Mammary epithelial cell (primary cell): ENCODE measurements at places on chromosomes 7 and 10.

DNA sequence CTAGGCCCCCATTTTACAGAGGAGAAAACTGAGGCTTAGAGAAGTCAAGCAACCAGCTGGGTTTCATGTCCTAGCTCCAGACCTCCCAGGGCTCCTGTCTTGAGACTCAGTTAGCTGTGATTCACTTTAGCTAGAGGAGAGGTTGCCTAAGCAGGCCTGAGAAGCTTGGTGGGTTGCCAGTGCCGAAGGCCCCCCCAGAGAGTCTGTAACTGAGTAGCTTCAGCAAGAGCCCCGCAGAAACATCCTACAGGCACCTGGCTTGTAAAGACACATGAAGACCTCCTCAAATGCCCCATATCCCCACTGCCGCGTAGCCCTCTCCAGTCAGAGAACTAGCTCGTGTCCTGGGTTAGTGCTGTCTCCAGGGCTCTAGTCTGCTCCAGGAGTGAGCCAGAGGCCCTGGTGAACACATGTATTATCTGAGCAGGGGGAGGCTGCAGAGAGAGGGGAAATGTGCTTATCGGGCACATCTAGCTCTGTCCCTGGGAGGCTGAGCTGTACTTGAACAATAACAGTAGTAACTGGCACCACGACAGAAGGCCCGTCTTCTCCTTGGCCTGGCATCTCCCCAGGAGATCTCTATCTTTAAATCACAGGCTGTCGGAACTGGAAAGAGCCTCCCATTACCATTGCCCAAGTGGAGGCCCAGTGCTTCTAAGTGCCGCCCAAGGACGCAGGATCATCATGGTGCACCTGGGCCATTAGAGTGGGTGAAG, 28.9 kb downstream of the UNC5B start:
- DNase-seq = no peak

DNA sequence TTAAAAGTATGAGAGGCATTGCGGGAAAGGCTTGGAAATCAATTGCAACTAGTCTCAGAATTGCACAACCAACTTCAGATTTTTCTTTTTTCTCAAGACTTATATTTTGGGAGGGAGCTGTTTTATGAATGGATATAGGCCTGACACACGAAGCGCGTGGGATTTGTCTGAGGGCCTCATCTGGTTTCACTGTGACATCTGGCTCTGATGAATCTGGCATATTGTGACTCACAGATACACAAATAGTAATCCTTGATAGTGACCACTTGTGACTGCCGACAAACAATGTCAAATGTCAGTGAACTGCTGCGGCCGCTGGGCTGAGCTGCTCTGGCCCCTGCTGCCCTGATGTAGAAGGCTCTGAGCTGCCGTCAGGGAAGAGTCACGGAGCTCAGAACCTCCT, 655.1 kb downstream of the INHBA start:
- DNase-seq = no peak

- no peak for DNase-seq
Measured at GRCh38 chr7:105866102-105866801, 10.1 kb downstream of the ATXN7L1 start.

DNA sequence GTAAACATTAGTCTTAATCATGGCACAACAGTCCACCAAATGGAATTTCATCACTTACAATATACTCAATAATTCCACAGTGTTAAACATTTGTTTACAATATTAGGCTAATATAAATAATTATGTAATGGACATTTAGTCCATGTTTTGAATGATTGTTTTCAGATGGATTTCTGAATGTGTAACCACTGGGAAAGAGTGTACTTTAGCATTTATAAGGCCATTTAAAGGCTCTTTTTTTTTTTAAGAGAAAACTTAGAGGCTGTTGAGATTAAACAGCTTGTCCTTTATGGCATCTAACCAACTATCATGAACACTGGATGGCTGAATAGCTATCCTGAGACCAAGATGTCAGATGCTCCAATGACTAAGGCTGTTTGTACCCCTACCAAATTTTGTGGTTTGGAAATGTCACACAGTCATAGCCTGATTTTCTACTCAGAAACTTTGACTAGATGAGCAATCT, 248.3 kb upstream of the GLI3 start:
- DNase-seq = no peak

GRCh38 chr7:44976746-44977196, 2.0 kb downstream of the MYO1G start:
- no peak for DNase-seq

DNA sequence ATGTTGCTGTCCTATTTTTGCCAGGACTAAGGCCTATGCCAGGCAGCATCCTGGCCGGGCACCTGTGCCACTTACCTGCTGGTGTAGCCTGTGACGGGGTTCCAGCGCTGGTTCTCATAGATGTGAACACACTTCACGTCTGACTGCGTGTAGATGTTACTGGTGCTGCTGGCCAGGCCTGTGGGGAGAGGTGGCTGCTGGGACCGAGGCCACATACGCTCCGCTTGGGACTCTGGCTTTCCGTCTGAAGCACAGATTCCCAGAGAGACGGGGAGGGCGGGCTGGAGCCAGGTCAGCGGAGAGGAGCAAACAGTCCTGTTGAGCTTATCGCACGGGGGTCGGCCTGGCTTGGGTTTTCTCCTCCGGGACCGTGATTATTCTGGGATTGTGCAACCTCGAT, 16.7 kb downstream of the BHLHA15 start:
- DNase-seq = no peak

- peak; percentile 59 for DNase-seq
Measured at GRCh38 chr7:73718438-73718881, 1.0 kb downstream of the STX1A start.

DNA sequence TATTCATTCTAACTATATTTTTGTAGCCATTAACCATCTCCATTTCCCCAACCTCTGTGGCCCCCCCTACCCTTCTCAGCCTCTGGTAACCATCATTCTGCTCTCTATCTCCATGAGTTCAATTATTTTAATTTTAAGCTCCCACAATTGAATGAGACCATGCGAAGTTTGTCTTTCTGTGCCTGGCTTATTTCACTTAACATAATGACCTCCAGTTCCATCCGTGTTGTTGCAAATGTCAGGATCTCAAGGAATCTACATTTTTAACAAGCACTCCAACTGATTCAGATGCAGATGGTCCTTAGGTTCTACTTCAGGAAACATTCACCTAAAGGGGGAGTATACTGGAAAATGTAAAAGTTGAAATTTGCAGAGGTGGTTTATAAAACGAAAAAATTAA, 60.2 kb upstream of the PTPN12 start:
- DNase-seq = no peak

GRCh38 chr7:16739863-16740622, 13.5 kb upstream of the TSPAN13 start:
- peak; percentile 97 for DNase-seq

DNA sequence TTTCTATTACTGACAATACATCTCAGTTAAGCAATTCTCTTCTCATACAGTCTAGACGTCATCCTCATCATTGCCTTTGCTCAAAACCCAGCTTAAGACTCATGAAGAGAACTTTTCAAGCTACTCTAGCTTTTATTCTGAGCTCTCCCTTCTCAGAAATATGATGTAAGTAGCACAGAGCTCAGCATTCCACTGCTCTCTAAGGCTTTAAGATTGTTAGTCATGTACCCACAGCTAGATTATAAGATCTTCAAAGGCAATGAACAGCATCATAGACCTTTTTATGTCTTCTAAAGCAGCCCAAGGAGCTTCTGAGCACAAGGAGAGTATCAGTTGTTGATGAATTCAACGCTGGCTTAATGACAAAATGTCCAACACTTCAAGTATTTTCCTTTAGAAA, 119.3 kb downstream of the NRP1 start:
- no peak for DNase-seq

DNA sequence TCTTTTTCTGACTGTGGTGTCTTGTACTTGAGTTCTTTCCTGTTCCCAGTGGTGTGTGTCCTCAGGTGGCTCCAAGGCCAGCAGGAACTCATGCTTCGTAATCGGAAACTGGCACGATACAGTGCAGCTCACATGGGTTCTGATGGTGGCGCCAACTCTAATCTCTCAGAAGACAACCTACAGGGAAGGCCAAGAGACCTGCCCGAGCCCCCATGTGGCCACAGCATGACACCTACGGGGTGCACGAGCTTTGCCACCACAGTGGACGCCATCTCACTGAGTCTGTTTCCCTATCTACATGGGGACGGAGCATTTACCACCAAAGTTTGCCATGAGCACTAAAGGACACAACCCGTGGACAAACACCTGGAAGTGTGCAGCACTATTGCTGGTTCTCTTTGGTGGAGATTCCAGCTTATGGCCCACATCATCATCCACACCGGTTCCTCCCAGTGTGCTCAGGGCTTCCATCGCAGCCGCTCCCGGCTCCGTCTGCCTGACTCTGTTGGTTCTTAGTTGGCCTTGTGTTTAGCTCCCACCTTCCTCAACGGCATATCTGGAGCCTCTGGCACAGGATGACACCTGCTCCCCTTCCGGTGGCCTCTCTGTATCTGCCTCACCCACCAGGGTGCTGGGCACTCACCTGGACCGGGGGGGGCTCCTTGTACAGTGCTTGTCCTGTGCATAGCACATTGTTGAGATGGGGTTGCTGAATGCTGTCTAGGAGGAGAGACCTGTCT, 586.6 kb upstream of the MKI67 start:
- no peak for DNase-seq

GRCh38 chr10:3778692-3779157, 6.3 kb downstream of the KLF6 start:
- DNase-seq = peak; percentile 31

DNA sequence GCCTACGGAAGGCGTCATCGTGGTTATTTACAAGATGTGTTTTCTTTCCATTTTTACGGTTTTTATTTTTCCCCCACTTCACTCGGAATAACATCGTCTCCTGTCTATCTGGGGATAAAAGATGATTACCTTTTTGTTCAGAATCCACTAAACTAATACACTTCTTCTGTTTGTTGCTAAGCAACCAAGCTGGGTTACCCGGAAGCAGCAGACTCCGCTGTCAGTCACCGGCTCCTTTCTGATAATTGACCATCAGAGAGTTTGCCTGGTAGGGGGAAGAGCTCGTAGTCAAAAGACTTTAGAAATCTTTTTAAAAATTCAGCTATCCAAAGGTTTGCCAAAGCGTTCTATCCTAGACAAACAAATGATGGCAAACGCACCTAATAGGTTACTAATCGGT, 75.0 kb upstream of the SFMBT2 start:
- DNase-seq = no peak

GRCh38 chr10:30383356-30383755, 34.3 kb upstream of the MTPAP start:
- no peak for DNase-seq
